ENCODE measurements at places on chromosomes 5 and 9.

DNA sequence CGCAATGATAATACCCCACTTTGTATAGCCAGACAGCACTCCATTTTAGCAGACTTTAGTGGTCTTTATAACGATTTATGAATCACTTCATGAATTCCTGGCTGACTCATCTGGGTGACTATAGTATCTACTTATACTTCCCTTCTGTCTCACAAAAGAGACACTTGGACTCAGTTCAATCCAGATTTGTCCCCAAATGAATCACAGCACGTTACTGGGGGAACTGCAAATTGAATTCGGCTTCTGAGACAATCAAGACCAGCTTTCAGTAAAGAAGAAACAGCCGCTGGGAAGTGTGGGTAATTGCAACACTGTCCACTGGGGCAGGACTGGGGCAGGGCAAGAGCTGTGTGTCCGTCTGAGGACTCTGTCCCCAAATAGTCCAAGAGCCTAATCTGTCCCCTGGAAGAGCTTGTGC, 337.3 kb upstream of the RFX3 start:
- DNase-seq: no peak

- peak; percentile 85 for DNase-seq
Observed at GRCh38 chr9:88388203-88388885, at the start of gene SPIN1. Gene SPIN1, plus strand, starts transcription at chr9:88388444. Its CDS starts 38,096 bp downstream, at chr9:88426540.

DNA sequence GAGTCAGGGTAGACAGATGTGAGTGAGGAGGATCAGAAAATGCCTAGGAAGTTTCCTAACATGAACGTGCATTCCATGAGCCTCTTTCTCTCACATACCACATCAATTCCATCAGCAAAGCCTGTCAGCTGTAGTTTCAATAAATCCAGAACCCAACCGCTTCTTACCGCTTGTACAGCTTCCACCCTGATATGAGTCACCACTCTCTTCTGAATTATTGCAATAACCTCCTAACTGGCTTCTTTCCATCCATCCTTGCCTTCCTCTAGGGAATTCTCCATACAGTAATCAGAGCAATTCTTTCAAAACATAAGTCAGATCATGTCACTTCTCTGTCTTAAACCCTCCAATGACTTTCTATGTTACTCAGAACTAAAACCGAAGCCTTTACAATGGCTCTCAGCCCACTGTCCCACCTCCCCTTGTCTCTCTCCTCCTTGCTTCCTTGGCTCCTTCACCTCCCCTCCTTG, 8.1 kb upstream of the RAD23B start:
- no peak for DNase-seq

GRCh38 chr5:132747616-132748440, 602 bp downstream of the CCNI2 start:
- no peak for DNase-seq

GRCh38 chr5:58773744-58774441, 191.0 kb downstream of the RAB3C start:
- no peak for DNase-seq

DNA sequence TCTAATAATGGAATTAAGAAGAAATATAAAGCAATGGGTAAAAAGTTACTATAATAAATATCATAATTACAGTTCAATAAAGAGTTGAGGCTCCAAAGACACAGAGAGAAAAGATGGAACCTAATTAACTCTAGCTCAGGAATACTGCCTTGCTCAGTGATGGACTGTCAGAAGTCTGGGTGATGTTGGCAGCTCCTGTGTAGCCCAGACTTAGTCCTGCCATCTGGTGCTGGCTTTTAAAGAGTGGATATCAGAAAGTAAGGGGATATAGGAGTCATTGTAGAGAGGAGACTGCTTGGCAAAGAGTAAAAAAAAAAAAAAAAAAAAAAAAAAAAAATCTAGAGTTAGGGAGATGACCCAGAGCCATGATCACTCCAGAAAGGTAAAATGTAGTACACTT, 551.9 kb upstream of the DMAC1 start:
- no peak for DNase-seq

GRCh38 chr5:78016863-78017529, 240.9 kb upstream of the TBCA start:
- no peak for DNase-seq

GRCh38 chr9:125889112-125889475, 141.9 kb downstream of the PBX3 start:
- DNase-seq: no peak

DNA sequence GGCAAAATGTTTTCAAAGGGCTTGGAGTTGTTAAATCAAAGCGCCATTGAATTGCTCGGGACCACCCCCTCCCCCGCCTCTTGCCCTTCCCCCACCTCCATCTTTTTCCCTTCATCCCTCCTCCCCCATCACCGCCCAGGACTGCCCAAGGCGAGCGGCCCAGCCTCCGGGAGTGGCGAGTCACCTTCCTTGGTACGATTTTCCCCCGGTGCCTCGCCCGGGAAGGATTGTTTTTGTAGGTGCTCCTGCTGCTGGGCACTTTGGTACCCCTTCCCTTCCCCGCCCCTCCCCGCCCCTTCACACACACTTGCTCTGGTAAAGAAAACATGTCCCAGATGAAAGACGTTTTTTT, 61.2 kb downstream of the TMEM174 start:
- no peak for DNase-seq

DNA sequence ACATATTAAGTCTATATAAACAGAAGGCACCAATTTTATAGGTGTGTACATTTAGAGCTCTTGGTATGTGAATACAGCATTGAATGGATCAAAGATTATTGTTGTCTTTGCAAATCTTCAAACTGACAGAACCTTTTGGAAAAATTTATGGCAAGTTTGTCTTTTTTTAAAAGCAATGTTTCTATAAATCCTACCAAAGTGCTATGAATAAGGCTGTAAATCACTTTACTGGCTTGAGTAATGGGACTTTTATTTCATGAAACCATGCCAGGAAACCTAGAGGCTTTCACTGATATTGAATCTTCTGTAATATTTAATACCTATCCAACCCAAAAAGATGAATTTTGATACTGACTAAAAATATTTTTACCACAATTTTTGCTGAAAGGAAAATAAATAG, 7.4 kb upstream of the DAPK1 start:
- DNase-seq: no peak

Measured in natural killer cell (primary cell).